ENCODE measurements at places on chromosomes 6 and 20. TPM values are rescaled to one million over a fixed set of nuclear protein-coding genes. Genes with fewer than 3 reads are reported as not detected.

DNA sequence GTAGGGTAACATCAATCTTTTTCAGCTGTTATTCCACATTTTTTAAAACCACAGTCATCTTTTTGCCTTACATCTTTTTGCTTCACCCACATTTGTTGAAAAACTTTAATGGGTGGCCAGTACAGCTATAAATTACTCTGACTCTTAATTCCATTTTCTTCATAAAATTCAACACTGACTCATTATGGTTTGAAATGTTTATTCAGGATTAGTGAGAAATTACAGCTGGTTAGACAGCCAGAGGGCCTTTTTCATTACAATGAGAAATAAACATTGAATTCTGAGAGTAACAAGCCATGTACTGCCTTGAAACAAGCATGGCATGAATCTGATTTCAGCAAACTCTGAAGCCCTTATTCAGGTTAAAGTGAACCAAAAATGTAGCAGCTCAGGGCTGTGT is 19.5 kb downstream of the NDUFAF4 start:
- no peak for ATAC-seq

TMC2 gene
- 0.35 TPM for total RNA-seq

- no peak for ATAC-seq
Measured at GRCh38 chr6:111342913-111343312, 140.1 kb downstream of the REV3L start.

DNA sequence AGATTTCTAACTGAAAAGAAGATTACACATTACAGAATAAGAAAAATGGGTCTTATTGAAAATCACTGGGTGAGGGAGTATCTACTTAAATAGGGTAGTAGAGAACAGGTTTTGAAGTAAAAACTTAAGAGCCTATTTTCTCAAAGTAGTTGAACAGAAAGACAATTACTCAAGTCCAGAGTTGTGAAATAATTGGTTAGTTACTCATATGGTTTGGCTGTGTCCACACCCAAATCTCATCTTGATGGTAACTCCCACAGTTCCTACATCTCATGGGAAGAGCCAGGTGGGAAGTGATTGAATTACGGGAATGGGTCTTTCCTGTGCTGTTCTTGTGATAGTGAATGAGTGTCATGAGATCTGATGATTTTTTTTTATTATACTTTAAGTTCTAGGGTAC is 1035.3 kb upstream of the GJE1 start:
- ATAC-seq, result no peak

All from gastroesophageal sphincter (tissue), 4 donors.